ENCODE measurements at places on chromosomes 2 and 18.

- no peak for DNase-seq
Measured at GRCh38 chr2:195595825-195596224, 61.2 kb upstream of the SLC39A10 start.

- DNase-seq, result no peak
Measured at GRCh38 chr2:178070824-178071223, 1.8 kb downstream of the PDE11A start.

DNA sequence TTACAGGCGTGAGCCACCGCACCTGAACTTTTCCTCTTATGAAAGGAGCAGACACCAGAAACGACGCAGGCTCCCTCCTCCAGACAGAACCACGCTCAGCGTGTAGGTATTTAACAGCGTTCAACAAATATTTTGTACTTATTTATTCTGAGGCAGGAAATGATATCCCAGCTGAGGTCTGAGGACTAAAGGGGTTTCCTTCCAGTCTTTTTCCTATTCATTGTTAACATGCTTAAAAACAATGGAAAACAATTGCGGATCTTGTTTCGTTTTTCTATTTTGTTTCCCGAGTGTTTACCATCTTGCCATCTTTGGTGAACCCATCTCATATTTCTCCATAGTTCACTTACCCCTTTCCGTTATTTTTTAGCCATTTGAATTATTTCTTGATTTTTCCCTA lies 43.7 kb upstream of the FOSL2 start:
- DNase-seq, result no peak

DNA sequence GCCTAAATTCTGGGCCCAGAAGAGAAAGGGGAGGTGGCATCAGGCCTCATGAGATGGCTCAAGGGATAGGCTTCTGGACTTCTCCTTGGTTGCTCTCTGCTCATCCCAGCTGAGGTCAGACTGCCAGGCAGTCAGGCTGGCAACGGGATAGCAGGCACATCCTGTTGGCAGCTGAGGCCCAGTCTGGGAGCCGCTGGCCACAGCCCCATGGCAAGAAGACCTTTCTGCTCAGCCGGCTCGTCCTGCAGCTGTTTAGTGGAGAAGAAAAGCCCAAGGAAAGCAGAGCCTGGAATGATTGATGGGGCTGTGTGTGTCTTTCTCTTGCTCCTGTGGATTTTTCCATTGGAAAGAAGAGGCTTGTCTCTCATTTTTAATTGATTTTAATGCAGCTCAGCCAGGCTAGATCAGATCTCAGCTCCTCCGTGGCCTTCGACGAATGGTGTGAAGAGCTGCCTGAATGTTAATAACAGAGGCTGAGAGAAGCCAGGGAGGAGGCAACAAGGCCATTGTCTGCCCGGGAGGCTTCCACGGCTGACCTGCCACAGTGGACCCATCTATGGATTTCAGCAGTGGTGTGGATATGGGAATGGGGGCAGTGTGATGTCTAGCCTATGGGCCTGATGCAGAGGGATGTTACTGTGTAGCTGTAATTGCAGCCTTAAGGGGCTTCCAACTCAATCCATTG lies 99.5 kb downstream of the HS1BP3 start:
- DNase-seq, result no peak

- DNase-seq, result no peak
Measured at GRCh38 chr2:99181624-99182000, 628 bp downstream of the MRPL30 start.

GRCh38 chr18:48326901-48327675 lies 82.1 kb downstream of the ZBTB7C start:
- peak; percentile 59 for DNase-seq

DNA sequence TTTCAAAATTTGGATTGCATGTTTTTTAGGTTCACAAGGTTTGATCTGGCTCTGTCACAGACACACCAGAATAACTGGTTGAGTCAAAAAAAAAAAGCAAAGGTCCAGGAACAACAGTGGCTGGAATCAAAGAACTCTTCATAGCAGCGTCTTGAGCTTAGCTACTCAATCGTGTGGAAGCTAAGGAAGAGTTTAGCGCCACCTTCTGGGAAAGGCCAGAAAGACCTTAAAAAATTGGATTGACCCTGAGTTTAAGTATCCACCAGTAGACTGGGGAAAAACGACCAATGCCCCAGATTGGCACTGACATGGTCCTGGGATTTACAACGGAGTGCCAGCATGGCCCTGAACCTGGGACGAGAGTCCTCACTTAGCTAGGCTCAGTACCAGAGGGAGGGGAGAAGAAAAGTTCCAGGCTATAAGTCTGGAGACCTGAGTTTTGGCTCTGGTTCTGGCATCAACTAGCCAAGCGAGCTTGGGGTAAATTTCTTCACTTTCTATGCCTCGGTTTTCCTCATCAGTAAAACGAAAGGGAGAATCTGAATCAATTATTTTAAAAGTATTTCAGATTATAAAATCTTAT lies 71.1 kb upstream of the TFCP2L1 start:
- peak; percentile 58 for DNase-seq

- DNase-seq, result no peak
Measured at GRCh38 chr2:226839951-226840350, 4.1 kb downstream of the RHBDD1 start.

DNA sequence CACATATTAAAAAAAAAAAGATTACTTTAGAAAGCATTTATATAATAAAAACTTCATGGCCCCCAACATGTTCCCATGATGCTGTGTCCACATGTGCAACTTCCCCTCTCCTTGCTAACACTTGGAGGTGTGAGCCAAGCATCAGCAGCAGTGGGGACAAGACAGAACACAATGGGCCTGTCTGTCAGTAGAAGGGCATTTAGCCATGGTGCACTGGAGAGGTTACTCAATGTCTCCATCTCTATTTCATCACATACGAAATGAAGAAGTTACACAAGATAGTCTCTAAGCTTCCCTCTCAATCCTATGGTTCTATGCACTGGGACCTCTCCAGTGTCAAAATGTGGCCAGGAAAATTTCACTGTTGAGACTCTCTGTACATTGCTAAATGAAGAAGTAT lies 2.5 kb downstream of the VIT start:
- DNase-seq, result no peak

- no peak for DNase-seq
Measured at GRCh38 chr2:119723784-119724467, 35.8 kb upstream of the PTPN4 start.

GRCh38 chr2:190379249-190379964 lies 28.7 kb upstream of the MFSD6 start:
- DNase-seq, result peak; percentile 83

DNA sequence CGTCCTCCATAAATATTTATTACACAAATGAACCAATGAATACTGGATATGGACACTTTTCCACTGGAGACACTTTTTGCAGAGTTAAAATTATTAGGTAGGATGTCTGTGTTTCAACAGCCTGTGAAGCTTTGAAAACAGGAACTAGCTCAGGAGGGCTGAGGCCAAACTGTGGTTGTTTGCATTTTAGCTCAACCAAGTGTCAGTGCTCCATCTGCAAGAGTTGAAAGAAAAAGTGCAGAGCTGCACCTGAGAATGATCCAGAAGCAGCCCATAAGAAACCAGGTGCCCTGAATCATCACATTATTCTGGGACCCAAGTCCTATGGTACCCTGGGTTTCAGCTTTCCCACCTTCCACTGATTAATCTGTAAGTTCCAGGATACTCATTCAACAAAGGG lies 180.4 kb downstream of the TRIB2 start:
- DNase-seq, result no peak

GRCh38 chr18:39313992-39314391 lies 1748.4 kb upstream of the CELF4 start:
- DNase-seq, result no peak

DNA sequence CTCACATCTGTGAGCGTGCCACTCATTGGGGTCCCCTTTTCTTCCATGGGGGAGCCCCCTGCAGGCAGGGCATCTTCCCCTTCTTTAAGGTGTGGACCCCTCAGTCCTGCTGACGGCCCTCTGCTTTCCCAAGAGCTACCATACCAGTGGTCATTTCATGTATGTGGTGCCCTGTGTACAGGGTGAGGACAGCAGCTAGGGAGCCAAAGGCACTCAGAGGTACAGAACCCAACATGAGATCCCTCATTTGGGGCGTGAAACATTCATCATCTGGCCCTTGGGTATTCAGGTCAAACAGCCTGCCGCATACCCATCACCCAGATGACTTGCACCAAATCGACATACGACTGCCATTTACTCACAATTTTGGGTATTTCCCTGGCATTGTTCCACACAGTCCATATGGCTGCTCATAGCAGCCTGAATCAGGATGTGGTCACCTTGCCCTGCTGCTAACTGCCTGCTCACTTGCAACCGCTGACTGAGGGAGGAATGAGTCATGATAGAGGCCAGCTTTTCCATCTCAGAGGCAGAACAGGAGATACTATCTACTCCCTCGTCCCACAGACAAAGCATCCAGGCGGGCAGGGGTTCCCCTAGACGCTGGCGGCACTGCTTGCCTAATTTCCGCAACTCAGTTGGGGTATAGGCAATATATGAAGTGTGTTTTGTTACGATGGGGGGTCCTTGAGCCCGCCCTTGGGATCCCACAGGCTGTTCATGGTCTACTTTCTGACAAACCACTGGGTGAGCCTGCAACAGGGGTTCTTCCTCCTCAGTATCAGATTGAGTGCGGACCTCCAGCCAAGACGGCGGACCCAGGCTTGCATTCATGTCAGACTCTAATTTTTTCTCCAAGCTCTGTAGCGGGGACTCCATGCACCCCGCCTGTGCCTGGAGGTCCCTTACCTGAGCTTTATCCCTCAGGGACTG lies 228.6 kb downstream of the SATB2 start:
- DNase-seq, result peak; percentile 96

DNA sequence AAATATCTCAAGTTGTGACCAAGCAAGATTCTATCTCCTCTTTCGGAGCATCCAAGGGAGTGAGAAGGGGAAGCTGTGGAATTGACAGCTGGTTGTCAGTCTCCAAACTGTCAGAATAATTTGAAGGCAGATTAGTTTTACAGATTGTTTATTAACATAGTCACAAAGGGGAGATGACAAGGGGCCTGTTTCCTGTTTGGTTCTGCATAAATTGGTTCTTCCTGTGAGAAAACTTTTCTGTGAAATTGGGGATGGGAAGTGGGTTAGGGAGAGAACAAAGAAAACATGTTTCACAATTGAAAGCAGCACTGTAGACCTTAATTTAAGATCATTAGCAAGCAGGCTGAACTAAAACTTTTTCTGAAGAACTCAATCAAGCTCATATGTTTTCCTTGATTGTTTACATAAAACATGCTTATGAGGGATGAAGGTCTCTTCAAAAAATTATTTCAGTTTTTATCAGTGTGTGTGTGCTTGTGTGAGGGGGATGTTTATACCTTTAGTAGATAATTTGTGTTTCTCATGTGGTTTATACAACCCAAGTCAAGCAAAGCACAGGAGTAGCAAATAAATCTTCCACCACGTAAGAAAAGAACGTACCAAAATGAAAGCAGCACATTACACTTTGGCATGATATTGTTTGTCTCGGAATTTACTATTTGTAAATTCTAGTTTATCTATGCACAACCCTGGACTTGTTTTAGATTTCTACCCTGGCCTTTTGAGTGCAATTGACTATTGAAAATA lies 604.9 kb upstream of the CDH2 start:
- DNase-seq, result no peak

GRCh38 chr2:66442516-66443185 lies 7.7 kb downstream of the MEIS1 start:
- DNase-seq, result no peak

GRCh38 chr18:79523736-79524180 lies 128.0 kb downstream of the NFATC1 start:
- no peak for DNase-seq

DNA sequence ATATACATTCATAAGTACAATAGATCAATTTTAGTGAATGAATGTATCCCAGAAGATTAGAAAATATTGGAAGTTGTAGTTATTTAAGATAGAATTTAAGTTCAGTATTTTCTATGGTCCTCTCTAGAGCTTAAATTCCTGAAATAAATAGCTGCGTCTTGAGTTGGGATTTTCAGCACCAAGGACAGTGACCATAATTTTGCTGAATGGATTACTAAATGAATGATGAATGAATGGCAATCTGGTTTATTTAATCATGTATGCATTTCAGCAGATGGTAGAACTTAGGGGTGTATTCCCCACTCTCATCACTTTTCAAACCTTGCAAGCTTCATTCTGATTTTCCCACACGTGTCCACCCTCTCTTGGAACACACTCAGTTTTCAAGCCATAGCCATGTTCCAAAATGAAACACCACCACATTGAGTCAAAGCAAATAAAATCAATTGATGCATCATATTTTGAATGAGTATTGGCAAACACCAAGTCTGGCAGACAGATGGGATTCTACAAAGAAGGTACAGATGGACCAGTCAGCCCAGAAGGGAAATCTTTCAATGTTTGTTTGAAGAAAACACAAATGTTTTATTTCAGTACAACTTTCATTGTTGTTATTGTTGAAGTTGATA lies 362.2 kb upstream of the NXPH2 start:
- DNase-seq, result peak; percentile 50

DNA sequence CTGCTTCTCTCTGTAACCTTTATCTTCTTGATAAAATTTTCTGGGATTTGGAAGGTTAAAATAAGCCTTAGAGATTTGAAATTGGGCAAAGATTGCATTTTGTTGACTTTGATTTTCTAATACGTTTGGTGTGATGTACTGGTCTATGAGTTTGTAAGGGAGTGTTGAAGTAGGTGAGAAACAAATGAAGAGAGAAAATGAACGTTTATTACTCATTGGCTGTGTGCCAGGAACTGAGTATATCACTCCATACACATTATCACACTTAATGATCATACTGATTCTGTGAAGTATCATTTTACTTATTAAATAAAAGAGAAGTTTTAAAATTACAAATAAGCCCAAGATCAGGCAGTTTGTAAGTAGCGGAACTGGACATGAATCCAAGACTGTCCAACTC lies 795.1 kb upstream of the ZEB2 start:
- no peak for DNase-seq

- DNase-seq, result no peak
Measured at GRCh38 chr2:148493822-148494563, 150.6 kb upstream of the EPC2 start.

DNA sequence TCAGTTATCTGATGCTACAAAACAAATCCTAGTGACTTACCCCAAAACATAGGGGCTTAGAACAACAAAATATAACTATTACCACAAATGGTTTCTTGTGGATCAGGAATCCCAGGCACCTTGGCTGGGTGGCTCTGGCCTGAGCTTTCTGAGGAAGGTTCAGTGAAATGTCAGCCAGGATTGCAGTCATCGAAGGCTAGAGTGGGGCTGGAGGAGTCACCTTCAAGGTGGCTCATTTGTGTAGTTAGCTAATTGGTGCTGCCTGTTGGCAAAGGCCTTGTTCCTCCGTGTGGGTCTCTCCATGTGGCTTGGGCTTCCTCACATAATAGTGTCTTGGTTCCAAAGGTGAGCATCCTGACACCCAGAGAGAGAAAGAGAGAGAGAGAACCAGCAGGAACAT lies 57.4 kb downstream of the COPS8 start:
- DNase-seq, result no peak

GRCh38 chr2:216925636-216926366 lies 65.9 kb upstream of the TNP1 start:
- no peak for DNase-seq

DNA sequence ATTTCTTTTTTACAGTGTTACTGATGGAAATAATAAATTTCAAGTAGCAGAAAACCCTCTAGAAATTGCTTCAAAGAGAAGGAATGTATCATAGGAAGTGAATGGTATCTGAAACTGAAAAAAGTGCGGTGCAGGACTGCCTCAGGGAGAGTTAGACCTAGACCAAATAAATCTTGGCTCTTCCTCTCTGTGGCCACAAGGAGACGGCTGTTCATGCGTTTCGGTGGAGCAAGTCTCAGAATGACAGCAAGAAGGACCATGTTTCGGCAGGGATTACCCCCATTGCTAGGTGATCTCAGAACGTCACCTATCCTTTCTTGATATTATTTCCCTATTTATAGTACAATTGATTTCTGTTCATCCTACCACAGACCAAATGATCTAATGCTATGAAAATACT lies 522.3 kb downstream of the SOX11 start:
- DNase-seq, result no peak

Data from fibroblast of upper back skin (primary cell).